Bronchus fibroblast of lung (primary cell): ENCODE measurements at places on chromosomes 12 and 14. TPM values are rescaled to one million over a fixed set of nuclear protein-coding genes. Genes with fewer than 3 reads are reported as not detected.

Gene GLT1D1
- total RNA-seq, result not detected in 2 replicates

Gene SOCS2
- 63.2 and 72.0 TPM in 2 replicates for total RNA-seq

Gene LRTM2
- not detected in 2 replicates for total RNA-seq

Gene INSM2
- total RNA-seq, result not detected in 2 replicates

Gene BCL11B
- under 0.01 TPM in 1 of 2 replicates, not detected in the other for total RNA-seq

Gene PRH2
- total RNA-seq, result 0.30 TPM in 1 of 2 replicates, not detected in the other

Gene ENDOU
- total RNA-seq, result not detected in 2 replicates

Gene TAS2R50
- total RNA-seq, result not detected in 2 replicates

Gene LIN7A
- total RNA-seq, result 13.8 and 18.3 TPM in 2 replicates

Gene TPPP2
- not detected in 2 replicates for total RNA-seq

Gene OR4E2
- not detected in 2 replicates for total RNA-seq

Gene TMEM132C
- not detected in 2 replicates for total RNA-seq

Gene SAMD15
- total RNA-seq, result 0.45 and 1.0 TPM in 2 replicates

Gene DIO2
- total RNA-seq, result 0.34 and 0.45 TPM in 2 replicates

Gene MYO1A
- total RNA-seq, result not detected in 2 replicates

Gene GZMB
- total RNA-seq, result not detected in 2 replicates

Gene KLHL33
- total RNA-seq, result 0.30 and 0.50 TPM in 2 replicates

Gene LETMD1
- total RNA-seq, result 24.7 and 28.1 TPM in 2 replicates
